ENCODE measurements at places on chromosomes 12 and 14.

DNA sequence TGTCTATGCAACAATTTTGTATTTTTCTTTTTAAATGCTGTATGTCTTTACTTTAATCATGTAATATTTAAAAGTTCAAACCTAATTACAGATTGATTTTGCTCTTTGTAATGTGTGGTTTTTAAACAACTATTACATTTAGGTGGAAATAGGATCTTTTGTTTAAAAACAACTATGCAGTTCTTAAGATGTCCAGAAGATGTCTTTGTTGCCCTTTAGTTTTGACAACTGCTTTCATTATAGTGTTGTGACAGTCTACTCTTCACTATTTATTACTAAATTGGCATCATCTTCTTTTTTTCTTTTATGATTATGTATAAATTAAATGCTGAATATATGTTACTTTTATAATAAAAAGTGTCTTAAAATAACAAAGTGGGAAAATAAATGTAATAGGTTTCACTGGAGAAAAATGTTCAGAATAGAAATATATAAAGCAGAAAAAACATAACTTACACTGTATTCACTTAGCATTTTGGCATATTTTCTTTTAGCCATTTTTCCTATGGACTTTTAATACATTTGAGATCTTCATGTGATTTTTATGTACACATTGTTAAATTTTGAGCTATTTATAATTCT is 27.1 kb upstream of the PCNX4 start:
- no peak for DNase-seq

DNA sequence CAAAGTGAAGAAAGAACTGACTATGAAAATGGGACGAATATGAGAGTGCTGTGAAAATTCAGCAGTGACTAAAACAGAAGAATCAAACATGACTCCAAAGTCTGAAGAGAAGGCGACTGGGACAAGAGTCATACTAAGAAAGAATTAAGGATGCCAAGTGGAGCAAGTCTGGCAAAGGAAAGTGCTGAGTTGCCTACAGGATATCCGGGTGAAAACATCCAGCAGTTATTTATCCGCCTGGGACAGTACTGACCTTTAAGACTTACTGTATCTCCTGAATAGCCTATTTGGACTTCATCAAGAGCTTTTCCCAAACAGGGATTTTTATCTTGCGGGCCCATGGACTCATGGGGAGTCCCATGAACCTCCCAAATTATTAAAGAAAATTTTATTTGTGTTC is 41.1 kb downstream of the KICS2 start:
- DNase-seq: no peak

DNA sequence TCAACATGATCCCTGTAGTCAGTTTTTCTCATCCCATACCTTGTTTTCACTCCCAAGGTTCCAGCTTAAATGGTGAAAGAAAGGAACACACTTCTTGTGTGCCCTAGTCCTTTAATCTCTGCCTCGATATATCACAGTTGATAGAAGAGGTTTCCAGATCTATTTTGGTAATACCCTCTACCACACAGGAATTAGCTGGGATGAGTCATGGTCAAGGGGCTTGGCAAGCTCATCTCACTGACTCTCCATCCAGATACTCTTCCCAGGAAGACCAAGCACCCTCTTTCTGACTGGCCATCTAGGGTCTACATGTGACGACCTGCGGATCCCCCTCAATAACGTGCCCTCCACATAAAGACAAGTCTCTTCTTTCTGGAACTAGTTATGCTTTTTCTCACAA is 277.9 kb downstream of the ITPR2 start:
- DNase-seq: no peak

- DNase-seq: no peak
These were observed at the start of gene LPAR5 for GRCh38 chr12:6635856-6636531. Gene LPAR5 (minus strand): TSS chr12:6635959. CDS start chr12:6621248, 14,711 bp downstream.

- DNase-seq: no peak
These were observed 43.5 kb downstream of the DNAI7 start for GRCh38 chr12:25151476-25151875.

GRCh38 chr12:92338671-92339070 is 193.0 kb upstream of the BTG1 start:
- no peak for DNase-seq
